ENCODE measurements at places on chromosomes 3 and 15. TPM values are rescaled to one million over a fixed set of nuclear protein-coding genes. Genes with fewer than 3 reads are reported as not detected.

DNA sequence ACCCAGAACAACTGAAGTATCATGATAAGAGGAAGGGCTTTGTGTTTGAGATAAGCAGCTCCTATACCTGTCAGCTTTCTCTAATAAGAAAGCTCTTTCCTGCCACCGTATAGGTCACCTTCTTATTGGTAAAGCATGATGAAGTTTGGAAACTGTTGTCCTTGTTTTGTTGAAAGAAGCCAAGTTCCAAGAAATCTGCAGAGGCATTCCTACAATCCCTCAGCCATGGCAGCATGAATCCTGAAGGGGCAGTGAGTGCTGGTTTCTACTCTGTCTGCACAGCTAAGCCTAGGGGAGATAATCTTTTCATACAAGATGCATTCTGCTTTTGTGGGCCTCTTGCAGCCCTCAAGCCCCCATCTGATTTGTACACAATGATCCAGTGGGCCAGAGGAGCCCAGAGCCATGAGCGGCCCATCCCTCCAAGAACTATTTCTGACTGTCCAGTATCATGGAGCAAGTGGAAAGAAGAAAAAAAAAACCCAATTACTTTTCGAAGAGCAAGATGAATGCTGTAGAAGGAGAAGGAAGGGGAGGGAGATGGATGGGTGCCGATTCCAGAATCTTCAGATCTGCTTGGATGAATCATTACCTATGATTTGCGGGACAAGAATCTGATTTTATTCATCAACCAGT is 1.9 kb upstream of the THBS1 start:
- DNase-seq: no peak

DNA sequence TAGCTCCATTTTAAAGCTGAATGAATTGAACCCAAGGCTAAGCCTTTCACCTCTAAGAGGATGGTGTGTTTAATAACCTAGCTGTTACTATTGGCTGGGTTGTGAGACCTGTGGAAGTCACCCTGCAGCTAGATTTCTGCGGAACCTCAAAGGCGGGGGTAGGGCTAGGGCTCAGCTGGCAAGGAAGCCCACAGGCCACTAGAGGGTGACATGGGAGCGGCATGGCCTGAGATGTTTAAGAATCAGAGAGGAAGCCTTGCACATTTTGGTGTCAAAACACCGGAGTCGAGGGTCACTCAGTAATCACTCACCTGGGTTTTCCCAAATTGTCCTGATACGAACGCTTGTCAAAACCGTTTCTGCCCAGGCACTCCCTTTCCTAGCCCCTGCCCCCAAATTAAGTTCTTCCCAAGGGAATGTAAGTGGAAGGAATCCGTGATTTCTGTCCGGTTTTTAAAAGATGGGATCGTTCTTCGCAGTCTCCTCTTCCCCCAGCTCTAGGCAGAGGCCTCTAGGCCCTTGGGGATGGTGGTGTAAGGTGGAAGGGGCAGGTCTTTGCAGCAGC is 3.8 kb upstream of the ACAD9 start:
- DNase-seq: no peak

DNA sequence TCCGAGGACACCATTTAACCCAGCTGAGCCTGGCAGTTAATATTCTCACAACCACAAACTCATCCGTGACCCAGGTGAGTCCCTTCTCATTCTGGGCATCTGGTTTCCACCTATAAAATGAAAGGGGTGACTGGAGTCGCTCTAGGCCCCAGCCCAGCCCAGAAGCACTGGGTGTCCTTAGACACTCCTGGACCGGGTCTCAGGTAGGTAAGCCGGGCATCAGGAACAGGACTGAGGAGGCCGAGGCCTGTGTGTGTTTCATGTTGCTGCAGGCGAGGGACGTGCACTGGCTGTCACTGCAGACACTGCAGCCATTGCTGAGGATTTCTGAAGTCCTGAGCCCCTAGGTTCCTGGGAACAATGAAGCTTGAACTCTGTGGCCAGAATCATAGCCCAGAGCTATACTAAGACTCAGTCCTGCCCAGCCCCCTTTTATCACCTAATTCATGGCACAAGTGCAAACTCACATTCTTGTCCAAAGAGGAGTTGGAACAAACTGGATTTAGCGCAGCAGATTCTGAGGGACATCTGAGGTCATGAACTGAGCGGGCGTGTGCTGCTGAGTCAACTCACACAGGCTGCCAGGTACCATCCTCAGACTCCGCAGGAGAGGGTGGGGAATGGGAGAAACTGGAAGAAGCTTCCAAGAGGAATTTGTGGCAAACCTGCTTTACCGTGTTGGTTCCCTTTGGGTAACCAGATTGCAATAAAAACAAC is 184.9 kb downstream of the FAM43A start:
- no peak for DNase-seq

DNA sequence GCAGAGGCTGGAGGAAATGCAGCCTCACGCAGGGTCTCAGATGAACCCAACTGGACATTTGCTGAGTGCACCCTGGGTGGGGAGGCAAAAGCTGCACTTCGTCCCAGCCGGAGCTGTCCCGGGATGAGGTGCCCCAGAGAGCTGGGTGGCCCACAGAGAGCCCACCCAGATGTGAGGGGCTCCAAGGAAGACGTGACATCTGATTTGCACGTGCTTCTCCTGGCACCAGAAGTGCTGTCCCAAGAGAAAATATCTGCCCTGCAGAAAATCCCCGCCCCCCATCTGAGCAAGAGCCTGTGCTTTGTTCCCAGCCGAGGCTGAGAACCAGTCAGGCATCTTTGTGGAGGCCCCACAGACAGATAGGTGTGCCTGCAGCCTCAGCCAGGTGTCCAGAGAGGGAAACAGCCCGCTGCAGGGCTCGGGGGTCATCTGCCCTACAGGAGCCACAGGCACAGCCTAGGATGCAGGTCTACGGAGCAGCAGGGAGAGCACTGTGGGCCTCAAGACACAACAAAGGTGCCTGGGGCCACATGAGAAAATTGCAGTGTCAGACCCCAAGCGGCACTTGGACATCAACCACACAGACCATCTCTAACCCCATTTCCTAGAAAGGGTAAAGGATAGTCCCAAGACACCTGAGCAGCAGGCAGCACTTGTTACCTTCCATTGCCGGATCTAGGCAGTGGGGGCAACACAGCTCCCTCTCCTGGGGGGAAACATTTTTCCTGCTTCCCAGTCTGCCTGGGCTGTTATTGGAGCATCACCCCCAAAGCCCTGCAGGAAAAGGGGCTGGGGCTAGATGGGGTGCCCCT is 5.8 kb downstream of the TMIE start:
- no peak for DNase-seq

DNA sequence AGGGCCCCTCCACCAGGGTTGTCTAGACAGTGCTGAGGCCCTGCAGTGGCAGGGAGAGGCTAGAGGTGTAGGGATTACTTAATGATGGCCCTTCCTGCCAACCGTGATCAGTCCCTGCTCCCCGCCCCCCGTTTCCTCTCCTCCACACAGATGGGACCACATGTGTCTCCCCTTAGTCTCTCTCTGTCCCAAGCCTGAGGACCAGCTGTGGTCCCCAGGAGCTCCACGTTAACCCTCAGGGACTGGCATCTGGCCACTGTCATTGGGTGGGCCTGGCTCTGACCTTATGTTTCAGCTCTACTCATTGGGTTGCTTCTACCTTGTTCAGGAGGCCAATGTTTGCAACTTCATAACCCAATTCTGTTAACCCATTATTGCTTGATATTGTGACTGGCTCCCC is 6.0 kb upstream of the ALPK3 start:
- DNase-seq: no peak

- DNase-seq: no peak
These were observed 46.2 kb downstream of the TBL1XR1 start for GRCh38 chr3:177150970-177151627.

DNA sequence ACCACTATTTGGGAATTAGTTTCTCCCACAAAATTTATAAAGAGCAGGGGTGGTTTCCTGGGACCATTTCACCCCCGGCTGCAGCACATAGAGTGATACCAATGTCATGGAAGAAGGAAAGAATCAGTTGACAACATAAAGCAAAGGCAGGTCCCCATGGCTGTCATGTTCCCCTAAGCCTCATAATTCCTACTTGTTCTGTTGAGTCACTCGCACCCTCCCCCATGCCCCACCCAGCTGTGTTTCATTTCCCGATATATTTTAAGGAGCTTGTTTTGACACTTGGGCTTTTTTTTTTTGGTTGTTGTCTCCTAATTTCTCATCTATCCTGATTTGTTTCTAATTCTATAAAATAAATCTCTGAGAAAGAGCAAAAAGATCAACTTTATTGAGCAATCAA is 24.9 kb downstream of the ERC2 start:
- DNase-seq: no peak

Gene RHOV
- 32.9 TPM for total RNA-seq

Gene FSD2
- not detected for total RNA-seq

Gene SEC62
- total RNA-seq: 38.1 TPM

Gene SH2D7
- not detected for total RNA-seq

Data from vagina (tissue), 2 donors.